ENCODE measurements at places on chromosomes 16 and 17.

- DNase-seq, result no peak
Measured at GRCh38 chr17:76569607-76570279, 15.9 kb downstream of the ST6GALNAC2 start.

DNA sequence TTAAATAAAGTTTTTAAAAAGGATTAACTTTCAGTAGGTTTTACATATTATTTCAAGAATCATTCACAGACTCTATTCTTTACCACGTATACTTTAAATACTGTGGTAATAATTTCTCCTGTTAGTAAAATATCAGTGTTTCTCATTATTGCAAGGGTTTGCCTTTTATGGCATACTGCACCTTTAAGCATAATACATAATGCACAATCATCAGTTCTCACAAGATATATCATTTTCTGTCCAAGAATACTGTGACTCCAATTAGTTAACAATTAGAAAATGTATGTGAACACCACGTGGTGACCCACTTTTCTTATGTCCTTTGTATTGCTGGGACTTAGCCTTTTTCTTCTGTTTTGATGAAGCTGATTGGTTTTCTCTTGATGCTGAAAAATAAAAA, 25.7 kb downstream of the NME2 start:
- DNase-seq, result no peak

DNA sequence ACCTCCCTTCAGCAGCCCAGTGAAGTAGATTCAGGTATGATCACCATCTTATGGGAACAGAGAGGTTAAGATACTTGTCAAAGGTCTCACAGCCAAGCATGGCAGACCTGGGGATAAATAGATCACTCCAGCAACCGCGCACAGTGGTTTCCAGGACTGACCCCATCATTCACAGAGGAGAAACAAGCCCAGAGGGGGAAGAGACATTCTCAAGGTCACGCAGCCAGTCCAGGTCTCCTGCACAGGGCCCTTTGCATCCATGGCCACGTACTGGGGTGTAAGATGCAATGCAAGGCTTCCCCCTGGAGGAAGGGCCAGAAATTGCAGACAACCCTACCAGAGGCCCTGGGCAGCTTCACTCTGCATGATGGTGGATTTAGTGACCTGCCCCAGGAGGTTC, 19.9 kb downstream of the TLE7 start:
- no peak for DNase-seq

DNA sequence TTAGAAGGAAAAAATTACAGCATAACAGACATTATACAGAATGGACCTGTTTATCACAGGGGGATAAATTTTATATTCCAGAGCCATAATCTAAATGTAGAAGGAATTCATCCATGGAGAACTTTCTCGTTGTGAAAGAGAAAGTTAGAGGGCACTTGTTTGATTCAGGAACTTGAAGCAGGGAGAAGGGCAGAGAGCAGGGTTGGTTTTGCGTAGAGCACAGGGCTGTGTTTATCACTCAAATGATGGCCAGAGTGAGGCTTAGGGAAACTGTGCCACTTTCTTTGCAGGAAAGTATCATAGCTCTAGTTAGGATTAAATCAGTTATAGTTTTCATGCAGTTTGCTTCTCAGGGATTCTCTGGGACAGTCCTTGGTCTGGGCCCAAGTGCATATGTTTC, 29.1 kb upstream of the MED13 start:
- DNase-seq, result no peak

DNA sequence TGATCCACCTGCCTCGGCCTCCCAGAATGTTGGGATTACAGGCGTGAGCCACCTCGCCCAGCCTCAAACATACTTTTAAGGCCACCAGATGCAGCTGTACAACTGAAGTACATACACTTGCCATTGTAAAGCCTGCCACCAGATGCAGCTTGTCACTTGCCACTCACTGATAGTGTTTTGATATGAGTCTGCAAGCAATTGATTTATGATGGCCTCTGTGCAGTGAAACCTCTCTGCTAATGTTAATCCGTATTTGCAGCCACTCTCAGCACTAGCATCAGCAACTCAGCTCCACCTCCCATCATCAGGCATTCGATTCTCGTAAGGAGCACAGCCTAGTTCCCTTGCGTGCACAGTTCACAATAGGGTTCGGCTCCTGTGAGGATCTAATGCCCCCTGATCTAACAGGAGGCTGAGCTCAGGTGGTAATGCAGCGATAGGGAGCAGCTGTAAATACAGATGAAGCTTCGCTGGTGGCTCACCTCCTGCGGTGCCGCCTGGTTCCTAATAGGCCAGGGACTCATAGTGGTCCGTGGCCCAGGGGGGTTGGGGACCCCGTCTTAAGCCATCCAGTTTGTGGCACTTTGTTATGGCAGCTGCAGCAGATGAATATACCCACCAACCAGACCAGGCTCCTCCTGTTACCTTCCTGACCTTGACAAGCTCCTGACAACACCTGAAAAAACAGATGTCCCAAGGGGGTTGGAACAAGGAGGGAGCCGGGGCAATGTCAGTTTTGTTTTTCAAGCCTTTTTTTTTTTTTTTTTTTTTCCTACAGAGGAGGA, 1.3 kb upstream of the HERPUD1 start:
- DNase-seq, result no peak

GRCh38 chr16:50692999-50693781, at the start of gene NOD2:
TSS of gene NOD2 (plus strand) at chr16:50693606. CDS start at chr16:50699496, 5,890 bp downstream.
- no peak for DNase-seq

DNA sequence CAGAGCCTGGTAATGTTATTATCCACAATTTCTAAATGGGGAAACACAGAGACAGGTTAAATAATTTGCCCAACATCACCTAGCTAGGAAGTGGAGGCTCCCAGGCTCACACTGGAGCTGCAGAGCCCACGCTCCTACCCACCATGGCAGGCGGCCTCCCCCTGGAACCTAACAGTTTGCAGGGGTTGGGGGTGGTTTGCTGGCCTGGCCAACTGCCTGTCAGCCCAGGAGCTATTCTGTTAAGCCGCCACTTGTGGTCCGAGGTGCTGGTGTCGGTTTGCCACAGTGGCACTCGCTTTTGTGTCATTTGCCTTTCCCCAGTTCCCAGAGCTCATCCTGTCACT, 3.6 kb downstream of the PRCD start:
- no peak for DNase-seq

- DNase-seq, result no peak
Measured at GRCh38 chr17:31738067-31738466, 121.0 kb downstream of the COPRS start.

DNA sequence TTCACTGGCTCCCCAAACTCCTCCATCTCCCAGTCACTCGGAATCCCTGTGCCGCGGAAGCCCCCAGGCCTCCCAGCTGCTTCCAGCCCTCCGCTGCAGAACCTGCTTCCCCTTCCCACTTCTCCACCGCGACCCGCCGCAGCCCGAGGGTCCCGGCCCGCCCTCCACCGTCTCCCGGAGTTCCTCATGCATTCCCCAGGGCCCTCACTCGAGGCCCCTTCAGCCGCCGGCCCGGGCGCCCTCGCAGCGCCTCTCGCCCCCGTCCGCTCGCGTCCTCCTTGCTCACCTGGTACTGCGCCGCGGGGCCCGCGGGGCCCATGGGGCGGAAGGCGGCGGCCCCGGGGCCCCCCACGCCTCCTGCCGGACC, 329 bp downstream of the SMARCD2 start:
- no peak for DNase-seq

GRCh38 chr16:49590166-49590871, 216.7 kb downstream of the C16orf78 start:
- no peak for DNase-seq

DNA sequence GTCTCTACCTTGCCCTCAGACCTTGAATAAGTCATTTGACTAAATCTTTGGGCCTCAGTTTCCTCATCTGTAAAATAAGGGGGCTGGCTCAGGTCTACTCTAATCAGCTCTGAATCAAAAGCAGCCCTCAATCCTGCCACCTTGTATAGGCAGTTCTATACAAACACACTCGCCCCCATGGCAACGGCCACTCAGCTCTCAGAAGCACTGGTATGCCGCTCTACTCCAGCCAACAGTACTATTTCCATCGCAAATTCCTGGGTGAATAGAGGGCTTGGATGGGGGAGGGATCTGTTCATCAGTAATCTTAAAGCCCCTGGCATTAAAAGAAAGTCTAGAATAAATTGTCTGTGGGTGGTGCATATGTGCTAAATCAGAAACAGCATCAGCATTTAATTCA, 21.2 kb upstream of the TAOK1 start:
- DNase-seq, result no peak

GRCh38 chr17:80279895-80280294, 19.2 kb downstream of the RNF213 start:
- DNase-seq, result no peak
